Urinary bladder (tissue), 4 donors: ENCODE measurements at places on chromosomes 5 and 9. TPM values are rescaled to one million over a fixed set of nuclear protein-coding genes. Genes with fewer than 3 reads are reported as not detected.

DNA sequence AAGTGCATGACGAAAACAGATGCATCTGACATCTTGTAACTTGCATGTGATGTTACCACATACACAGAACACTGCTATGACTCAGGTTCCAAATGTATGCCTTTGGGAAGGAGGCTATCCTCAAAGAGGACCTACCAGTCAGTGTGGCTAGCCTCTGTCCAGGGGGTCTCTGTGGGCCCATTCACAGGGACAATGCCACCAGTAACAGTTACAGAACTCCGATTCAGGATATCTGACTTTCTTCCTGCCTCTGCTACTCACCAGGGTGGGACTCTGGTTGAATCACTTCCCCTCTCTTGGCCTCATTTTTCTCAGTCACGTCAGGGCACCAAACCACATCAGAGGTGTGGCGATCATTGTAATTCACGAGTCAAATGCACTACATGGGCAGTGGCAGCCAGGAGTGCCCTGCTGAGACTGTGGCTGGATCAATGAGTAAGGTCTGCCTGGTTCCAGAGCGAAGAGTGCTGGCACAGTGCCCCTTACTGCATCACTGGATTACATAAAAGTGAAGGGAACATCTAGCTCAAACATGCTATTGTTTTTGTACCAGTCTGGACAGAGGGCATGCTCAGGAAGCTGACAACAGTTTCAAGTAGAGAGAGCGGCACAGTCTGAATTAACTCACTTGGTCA, 13.2 kb downstream of the ATOX1 start:
- DNase-seq, result no peak

DNA sequence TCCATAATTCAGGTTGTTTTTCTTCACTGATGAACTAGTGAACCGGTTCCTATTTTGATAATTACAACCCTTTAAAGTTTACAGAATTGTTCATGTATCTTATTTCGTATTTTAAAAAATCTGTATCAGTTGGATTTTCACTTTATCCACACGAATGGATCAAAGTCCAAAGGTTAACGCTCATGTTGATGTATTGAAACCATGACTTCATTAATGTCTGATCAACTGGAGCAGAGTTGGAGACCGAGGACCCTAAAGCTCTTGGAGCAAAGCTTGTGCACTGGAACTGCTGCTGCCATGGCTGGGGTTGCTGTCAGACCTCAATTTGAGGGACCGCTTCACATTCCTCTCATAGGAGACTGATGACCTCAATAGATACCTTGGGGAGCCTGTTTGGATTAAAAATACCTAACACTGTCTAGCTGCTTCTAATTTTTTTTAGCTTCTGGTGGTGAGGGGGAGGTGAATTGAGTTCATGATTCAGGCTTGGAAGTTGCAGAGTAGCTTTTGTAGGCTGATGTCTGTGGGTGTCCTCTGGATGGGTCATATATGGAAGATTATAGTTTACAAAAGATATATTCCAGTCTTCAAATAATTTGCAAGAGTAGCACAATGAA, 45.1 kb downstream of the KIAA1958 start:
- DNase-seq, result no peak

DNA sequence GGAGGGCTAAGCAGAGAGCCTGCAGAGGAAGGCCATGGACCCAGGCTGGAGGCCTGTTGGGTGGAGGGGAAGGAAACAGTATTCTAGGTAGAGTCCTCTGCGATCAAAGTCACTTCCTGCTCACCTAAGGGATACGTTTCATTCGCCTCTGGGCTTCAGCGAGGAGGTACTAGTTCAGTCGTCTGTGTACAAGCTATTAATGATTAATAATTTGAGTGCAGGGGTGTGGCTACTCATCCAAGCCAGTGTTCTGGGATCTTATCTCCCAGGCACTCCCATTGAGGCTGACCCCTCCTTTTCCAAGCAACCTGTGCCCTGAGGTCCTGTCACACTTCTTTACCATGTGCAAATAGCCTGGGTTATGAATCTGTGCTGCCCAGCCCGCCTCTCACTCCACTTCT, 25.2 kb downstream of the RALGPS1 start:
- no peak for DNase-seq

DNA sequence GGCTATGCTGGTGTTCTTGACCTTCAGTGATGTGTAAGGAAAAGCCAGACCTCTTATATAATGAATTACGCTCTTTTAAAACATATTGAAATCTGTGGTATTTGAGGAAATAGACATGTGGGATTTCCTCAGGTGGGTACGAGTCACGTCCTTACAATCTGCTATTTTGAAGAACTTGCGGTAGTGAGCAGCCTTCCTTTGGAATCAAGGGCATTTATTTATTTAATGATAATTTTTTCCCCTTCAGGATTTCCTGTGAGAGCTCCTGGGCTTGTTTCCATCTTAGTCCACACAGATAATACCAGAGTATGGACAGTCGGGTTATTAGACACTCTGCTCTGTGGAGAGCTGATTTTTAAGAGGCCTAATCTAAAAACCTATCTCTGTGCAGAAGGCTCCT, 167.9 kb downstream of the ARHGEF28 start:
- no peak for DNase-seq

GRCh38 chr5:67303356-67303755, 106.8 kb upstream of the CD180 start:
- DNase-seq, result no peak

GRCh38 chr5:31106691-31107090, 86.8 kb upstream of the CDH6 start:
- DNase-seq, result no peak

GRCh38 chr5:23014266-23014665, 161.1 kb upstream of the CDH12 start:
- no peak for DNase-seq

- DNase-seq, result no peak
These were observed 18.8 kb upstream of the GNAQ start for GRCh38 chr9:78050421-78050820.

- no peak for DNase-seq
These were observed 46.8 kb downstream of the GRIN3A start for GRCh38 chr9:101691657-101692056.

- no peak for DNase-seq
These were observed 8.4 kb upstream of the HAND1 start for GRCh38 chr5:154486427-154486866.

The ARL14EPL gene
- total RNA-seq, result not detected

The BTNL8 gene
- not detected for total RNA-seq
